ENCODE measurements at places on chromosomes 5 and 9.

DNA sequence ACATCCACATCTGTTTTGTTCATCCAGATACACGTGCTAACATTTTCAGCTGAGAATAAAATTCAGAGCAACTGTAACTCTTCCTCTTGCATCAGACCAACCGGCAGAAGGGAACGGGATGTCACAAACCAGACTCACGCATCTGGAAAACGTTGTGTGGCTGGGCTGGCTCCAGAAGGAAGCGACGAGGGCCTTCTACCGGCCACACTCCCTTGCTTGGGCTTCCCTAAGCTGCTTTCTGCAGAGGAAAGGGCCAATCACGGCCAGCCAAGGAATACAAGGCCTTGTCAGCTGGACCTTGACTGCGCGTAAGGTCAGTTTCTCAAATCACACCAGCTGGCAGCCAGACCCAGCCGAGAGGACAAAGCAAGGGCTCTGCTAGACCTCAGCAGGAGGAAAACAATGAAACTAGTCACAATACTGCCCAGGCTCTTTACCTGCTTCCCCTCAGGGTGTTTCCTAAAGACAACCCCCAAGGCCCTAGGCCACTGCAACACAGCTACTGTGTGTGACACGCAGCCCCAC lies 106.1 kb downstream of the THBS4 start:
- DNase-seq, result no peak

DNA sequence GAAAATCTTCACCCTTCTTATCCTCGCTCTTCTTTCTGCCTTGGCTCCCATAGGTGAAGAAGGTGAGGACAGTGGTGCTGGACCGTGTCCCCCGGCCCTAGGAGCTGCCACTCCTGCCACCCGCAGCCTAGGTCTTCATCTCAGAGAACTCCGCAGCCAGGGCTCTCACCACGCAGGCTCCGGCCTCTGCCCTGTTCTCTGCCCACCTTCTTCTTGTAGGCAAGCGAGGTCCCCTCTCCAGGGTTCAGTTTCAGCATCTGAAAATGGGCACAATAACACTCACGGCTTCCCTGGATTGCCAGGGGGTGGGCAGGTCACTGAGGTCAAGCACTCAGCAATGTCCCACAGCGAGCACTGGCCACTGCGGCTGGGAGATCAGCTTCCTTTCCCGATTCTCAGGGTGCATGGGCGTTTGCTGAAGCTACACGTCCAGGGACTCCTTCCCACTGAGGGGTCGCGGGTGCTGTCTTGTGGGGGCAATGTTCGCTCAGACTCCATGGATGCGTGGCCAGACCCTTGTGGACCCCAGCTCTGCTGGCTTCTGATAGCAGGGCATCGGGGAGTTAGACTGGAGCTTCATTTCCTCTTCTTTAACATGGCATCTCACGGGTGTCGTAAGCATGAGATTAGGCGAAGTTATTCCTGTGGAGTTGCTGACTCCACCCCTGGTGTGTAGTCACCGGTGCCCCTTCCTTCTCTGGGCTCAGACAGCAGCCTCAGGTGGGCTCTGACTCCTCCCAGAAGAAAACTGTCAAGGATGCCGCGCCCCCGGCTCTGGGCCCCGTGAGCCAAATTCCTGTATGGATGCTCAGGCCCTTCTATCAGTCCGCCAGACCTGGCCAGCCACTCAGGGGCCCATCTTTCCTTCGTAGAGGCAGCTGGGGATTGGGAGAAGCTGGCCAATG lies 145.1 kb upstream of the IRX2 start:
- no peak for DNase-seq

DNA sequence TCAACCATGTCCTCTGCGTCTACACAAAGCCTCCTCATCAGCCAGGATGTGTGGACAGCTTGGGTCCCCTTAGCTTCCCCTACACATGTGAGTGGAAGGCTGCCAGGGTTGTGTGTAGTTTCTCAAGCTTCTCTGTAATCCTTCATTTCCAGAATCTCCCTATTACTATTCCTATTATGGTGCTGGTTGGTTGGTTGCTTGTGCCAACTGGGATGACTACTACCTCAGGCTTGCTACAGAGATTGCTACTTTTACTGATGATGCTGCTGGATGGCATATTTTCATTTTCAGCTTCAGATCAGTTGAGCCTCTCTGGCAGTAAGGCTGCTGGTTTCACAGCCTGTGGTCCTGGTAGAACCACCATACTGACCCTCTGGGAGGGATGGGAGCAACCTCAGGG lies 39.9 kb downstream of the ATG10 start:
- DNase-seq, result no peak

GRCh38 chr9:127642082-127642740 lies 30.1 kb downstream of the STXBP1 start:
- DNase-seq, result no peak

GRCh38 chr9:87596862-87597261 lies 99.2 kb downstream of the DAPK1 start:
- no peak for DNase-seq

DNA sequence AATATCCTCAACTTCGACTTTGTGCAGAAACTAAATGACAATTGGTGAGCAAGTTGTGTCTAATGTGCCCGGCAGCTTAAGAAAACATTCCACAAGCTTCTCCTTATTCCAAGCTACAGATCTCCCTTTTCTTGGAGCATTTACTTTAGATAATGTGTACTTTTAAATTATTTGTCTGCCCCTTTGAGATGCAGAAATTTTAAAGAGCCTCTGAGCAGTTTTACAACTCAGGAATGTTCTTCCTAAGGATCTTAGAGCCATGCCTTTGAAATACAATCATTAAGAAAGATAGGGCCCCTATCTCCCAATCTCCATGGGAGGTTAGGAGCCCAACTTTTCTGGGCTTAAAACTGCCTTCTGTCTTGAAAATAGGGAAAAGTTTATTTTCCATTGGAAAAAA lies 723.7 kb upstream of the COX7C start:
- no peak for DNase-seq

GRCh38 chr9:34158362-34158869 lies 20.4 kb upstream of the UBAP1 start:
- no peak for DNase-seq

DNA sequence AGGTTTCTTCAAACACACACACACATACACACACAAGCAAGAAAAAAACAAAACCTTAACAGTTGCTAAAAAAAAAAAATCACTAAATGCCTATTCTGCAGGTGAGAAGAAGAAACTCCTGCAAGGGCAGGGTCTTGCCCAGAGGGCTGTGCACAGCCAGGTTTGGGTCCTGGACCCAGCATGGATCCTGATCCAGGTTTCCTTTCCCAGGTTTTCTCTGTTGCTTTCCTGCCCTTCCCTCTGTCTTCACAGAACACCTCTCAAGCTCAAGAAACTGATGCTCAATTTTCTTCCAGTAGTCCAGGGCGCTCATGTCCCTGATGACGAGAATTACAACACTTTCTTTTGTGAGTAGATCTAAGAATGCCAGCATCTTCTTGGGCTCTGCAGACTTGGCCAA lies 136.6 kb downstream of the PAX5 start:
- DNase-seq, result no peak

DNA sequence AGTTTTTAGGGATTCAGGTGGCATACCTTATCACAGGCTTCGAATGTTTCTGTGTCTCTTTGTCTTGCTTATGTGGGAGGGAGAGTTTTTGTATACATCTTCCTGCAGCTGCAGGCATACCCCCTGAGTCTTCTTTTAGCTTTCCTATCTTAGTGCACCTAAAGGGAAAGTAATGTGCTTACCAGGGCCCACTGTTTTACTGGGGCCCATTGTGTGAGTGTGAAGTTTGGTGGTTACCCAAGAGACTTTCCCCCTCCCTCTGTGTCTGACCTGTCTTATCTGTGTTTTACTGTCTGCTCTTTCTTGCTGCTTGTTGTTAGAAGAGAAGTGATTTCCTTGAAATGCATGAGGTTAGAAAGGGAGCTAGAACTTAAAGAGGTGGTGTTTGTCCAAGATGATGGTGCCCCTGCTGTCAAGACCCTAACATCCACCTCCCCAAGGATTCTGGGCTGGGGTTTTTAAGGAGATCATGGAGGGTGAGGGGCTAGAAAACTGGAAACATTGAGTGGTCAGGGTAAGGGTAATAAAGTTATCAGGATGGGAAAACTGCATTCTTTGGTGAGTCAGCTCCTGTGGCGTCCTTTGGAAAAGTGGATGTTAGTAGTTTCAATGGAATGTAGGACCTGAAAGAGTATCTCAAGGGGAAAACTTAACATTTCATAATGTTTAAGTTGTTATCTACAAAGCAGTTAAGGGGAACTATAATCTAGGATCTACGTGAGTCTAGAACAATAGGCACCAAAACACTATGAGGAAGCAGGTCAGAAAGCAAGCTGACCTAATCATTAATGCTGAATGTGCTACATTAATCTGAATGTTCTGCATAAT lies 583.5 kb upstream of the TUSC1 start:
- DNase-seq, result no peak

DNA sequence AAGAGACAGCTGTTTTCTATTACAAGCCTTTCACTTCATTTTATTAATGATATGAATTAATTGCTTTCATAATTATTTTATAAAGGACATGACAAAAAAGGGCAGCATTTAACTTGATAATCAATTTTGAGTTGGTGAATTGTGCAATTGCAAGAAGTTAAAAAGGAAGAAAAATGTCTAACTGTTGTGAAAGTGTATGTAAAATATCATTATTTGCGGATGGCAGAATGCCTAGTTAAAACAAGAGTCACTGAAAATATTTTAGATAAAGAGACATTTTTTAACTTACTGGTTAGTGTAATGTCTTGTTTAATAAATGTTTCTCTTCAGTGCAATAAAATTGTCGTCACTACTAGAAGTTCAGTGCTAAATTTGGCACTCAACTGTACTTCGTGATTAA lies 57.6 kb upstream of the HTR4 start:
- no peak for DNase-seq

DNA sequence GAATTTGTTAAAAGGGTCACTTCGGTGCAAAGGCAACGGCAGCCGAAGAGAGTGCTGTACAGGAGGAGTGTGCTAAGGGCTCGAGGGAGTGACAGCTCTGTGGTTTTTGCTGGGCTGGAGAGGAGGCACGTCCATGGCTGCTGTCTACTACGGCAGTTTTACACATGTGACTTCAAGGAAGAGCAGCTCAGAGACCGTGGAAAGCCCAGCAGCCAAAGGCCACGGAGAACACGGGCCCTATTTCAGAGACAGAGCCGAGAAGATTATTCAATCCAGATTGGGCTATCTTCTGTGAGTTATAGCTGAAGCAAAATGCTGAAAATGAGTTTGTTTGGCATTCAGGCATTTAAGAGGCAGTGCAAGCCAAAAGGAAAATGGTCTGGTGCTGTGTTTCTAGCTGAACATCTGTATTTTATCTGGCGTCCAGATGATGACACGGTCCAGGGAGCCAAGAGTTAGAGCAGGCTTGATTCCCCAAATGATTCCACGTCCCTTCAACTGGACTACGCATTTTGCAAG lies 96.4 kb downstream of the RFK start:
- no peak for DNase-seq

DNA sequence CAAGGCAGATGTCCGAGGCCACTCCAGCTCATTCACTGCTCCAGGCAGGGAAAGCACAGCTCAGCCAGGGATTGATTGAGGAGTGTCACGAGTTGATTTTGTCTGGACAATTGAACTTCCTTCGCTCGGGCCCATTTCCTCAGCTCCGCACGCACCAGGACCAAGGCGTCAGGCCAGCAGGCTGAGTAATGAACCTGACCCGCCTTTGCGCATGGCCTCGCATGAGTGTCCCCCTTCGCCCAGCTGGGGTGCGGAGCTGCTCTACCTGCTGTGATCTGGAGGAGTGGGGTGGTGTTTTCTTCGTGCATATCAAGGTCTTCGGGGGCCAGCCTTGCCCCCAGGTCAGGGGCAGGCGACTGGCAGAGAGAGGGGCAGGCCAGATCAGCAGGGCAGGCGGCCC lies 44.0 kb downstream of the VAV2 start:
- DNase-seq, result no peak

GRCh38 chr5:92380069-92380770 lies 997.1 kb upstream of the ARRDC3 start:
- no peak for DNase-seq

- no peak for DNase-seq
Measured at GRCh38 chr9:131029574-131029952, 20.6 kb downstream of the LAMC3 start.

- no peak for DNase-seq
Measured at GRCh38 chr5:170508036-170508435, 4.2 kb downstream of the KCNIP1 start.

DNA sequence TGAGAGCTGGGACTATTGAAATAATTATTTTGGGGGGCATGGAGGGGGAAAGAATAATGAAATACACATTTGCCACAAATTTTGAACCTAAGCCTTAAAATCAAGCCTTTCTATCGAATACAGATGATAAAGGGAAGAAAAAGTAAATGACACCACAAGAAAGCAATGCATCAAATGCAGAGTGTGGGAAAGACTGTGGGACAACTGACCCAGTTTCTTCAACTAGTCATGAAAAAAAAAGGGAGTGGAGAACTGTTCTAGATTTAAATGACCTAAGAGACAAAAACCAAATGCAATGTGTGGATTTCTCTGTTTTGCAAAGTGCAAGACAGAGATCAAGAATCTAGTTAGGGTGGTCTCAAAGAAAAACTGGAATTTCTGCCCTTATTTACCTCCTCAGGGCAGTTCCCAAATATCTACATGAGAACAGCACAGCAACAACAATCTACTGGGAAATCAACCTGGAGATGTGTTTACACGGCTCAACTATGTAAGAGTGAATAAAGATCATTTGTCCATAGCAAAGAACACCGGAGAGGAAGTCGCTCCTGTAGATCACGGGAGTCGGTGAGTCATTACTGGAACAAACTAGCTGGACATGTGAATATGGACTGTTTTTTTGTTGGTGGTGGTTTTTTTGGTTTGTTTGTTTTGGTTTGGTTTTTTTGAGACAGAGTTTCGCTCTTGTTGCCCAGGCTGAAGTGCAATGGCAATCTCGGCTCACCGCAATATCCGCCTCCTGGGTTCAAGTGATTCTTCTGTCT lies 145.9 kb downstream of the DROSHA start:
- DNase-seq, result no peak

DNA sequence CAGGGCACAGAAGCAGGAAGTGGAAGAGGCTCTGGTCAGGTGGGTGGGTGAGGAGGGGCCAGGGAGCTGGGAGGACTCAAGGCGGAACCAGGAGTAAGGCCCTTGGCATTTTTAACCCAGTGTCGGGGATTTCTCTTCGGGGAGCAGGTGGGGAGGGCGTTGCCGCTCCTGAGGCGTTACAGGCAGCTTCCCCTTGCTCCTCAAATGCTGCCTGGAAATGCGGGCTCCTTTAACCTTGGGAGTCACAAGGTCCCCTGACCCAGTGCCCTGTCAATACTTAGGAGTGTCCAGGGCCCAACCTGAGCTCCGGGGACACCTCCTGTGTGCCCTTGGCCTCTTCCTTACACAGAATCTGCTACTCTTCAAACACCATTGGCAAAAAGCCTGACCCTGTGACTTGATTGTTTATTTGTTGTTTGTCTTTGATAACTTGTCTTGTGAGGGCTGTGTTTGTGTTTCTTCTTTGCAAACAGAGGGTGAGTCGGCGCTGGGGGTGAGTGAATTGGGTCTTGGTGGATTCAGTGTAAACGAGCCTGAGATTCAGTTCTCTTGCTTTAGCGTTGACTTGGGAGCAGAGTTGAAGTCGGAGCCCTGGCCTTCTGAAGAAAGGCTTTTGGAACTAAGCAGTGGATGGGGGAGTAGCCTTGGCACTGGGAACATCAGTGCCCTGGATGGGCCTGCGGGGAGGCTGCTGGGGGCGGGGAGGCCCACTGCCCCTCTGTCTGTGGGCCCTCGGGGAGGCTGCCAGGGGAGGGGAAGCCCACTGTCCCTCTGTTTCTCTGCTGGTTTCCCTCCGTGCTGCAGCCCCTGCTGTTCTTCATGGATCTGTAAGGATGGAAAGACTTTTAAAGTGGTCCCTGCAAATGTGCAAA lies 300.7 kb upstream of the IRX4 start:
- DNase-seq, result no peak

- DNase-seq, result no peak
Measured at GRCh38 chr5:172288465-172288864, 4.9 kb upstream of the UBTD2 start.
